ENCODE measurements at places on chromosomes 4 and X.

DNA sequence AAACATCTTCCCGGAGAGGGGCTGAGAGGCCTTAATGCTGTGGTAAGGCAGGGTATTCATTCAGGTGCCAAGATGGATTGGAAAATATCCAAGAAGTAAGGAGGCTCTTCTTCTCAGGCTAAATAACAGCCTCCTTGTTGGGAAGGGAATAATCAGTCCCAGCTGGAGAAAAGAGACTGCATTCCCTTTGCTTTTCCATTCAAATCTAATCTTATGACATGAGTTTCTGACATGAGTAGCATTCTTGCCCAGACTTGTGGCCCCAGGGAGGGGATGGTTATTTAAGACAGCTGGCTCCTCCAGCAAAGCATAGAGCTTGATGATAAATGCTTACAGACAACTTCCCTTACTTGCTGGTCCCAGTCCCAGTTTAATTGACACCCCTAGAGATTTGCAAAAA is 98.3 kb downstream of the DCLK2 start:
- no peak for DNase-seq

DNA sequence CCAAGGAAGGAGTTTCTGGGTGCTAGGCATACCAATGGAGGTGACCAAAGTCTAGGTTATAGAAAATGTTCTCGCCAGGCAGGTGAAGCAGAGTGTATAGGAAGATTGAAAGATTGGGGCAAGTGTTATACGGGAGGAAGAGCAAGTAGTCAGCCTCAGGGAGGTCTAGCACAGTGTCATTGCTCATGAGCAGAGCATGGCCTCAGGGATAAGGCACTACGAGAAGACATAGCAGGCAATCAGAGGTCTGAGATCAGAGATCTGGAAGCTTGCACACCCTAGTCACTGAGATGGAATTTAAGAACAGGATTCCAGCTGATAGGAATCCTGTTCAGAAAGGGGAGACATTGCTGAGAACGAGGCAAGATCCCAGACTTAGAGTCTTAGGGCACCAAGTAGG is 350.0 kb upstream of the CASK start:
- DNase-seq: no peak

DNA sequence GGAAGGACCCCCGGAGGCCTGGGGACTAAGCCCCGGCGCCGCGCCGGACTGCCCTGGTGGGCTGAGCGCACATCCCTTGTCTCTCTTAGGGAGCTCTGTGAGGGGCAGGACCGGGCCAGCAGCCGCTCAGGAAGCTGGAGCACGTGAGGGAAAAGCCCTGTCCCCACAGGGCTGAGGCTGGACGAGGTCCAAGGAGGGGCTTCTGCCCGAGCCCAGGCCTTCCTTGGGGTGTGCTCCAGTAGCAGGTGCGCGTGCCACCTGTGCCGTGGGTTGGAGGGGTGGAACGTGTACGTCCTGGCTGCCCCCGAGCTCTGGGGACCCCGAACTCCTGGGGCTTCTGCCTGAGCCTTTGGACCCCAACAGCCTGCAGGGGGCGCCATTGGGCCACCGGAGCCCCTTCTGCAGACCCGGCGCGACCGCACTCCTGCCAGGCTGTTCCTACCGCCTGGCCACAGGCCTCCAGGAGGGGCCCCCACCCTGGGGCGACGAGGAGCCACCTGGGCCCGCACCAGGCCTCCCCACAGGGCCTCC is 27.2 kb downstream of the TACC3 start:
- peak; percentile 95 for DNase-seq

GRCh38 chrX:38233891-38234667 is 13.4 kb upstream of the SRPX start:
- no peak for DNase-seq

- no peak for DNase-seq
Observed at GRCh38 chrX:55206162-55206941, 13.8 kb upstream of the PAGE5 start.

GRCh38 chrX:8653956-8654355 is 78.0 kb downstream of the ANOS1 start:
- no peak for DNase-seq

GRCh38 chr4:40446839-40447238 is 111.7 kb downstream of the CHRNA9 start:
- DNase-seq: no peak

- DNase-seq: no peak
Observed at GRCh38 chrX:17167915-17168314, 207.1 kb upstream of the NHS start.

GRCh38 chr4:127469542-127469941 is 163.2 kb upstream of the INTU start:
- no peak for DNase-seq

DNA sequence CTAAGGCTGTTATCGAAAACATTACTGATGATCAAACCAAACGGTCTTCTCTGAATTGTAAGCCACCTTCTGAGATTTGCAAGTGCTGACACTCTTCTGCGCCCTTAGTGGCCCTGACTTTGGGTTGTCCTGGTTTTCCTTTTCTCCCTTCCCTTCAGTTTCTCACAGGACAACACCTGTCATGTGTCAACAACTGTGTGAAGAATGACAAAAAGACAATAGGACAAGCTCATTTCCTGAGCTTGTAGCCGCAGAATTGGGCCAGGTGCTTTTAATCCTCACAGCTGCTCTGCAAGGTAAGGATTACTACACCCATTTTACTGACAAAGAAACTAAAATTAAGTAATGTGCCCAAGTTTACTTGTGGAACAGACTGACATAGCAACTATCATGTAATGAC is 44.9 kb upstream of the TXK start:
- DNase-seq: no peak

- no peak for DNase-seq
Observed at GRCh38 chr4:123438031-123438430, 41.4 kb downstream of the SPRY1 start.

DNA sequence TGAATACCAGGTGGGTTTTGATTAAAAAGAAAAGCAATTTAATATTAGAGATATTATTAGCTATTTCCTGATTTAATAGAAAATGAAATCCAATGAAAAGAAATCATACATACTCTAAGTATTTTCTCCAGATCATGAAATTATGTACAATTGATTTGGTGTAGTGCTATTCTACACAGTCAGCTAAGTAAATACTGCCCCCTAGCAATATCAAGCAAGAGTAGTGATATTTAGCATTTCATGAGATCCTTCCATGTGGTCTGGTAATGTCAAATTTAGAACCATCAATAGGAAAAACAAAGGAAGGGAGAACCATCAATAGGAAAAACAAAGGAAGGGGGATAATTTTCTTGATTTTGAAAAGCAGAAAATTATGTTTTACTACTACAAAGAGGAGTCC is 114.6 kb downstream of the TBCK start:
- DNase-seq: no peak

Measured in GM13976 (cell line).